ENCODE measurements at places on chromosomes 7 and 10. TPM values are rescaled to one million over a fixed set of nuclear protein-coding genes. Genes with fewer than 3 reads are reported as not detected.

PRF1 gene
- 1.4 TPM for polyA plus RNA-seq

SLC29A4 gene
- polyA plus RNA-seq = 26.7 TPM

HMX2 gene
- polyA plus RNA-seq = 1.3 TPM

PNLIPRP3 gene
- not detected for polyA plus RNA-seq

SPDYE11 gene
- 0.57 TPM for polyA plus RNA-seq

ADCYAP1R1 gene
- polyA plus RNA-seq = 0.73 TPM
